AG10803 (cell line): ENCODE measurements at places on chromosomes 5 and 9.
A peak's percentile ranks its signal among the peaks of the same experiment; 100 is the strongest.

DNA sequence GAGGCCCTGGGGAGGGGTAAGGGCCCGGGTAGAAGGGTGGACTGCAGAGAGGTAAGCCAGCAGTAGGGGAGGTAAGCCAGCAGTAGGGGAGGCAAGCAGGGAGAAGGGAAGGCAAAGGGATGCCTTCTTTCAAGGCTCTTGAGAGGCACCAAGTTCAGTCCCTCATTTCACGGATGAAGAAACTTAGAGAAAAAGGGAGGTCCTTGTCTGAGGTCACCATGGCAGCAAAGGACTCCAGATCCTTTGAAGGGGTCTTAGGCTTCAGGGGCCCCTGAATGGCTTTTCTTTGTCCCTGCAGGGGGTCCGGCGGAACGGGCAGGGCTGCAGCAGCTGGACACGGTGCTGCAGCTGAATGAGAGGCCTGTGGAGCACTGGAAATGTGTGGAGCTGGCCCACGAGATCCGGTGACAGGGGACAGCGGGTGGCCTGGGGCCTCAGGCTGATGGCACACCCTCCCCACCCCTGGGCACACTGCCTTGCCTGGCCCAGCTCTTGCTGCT lies 42.6 kb downstream of the RGS3 start:
- DNase-seq: no peak

DNA sequence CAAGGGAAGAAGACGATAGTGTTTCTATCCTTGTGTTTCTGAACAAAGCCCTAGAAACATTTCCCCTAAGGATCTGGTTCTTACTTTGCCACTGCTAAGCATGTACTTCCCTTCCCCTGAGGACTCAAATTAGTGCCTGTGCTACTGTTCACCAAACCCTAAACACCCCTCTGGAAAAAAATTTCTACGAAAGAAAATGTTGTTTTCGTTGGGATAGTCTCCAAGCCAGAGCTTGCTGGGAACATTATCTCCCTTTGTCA lies 294.6 kb downstream of the BNC2 start:
- DNase-seq: no peak

GRCh38 chr9:88387552-88388202 lies 567 bp upstream of the SPIN1 start:
- peak; percentile 51 for DNase-seq

DNA sequence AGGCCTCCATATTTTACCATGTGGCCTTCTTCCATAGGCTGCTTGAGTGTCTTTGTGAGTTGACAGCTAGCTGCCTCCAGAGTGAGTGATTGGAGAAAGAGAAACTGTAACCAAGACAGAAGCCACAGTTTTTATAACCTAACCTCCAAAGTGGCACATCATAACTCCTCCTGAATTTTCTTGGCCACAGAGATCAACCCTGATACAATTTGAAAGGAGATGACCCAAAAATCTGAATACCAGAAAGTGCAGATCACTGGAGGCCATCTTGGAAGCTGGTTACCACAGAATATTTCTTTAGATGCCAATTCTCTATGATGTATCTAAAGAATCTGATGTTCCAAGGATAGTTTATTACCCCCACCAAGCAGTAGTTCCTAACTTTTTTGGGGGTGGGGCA lies 254.3 kb upstream of the PDE4D start:
- no peak for DNase-seq

DNA sequence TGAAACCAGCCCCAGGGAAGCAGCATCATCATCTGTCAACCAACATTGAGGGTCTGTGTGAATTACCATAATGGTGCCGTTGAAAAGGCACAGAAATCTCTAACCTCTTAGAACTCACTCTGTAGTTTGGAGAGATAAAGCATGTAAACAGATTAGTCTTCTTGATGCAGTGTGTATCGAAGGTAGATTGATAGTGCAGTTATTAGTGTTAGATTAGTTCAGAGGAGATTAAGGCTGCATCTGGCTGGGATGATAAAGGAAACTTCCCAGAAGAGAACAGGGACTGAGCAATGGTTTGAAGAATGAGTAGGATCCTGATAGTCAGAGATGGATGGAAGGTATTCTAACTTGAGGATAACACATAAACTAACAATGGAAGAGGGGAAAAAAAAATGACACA lies 651.5 kb downstream of the TLE1 start:
- DNase-seq: no peak

GRCh38 chr5:150206098-150206778 lies 16.4 kb downstream of the SLC6A7 start:
- no peak for DNase-seq

DNA sequence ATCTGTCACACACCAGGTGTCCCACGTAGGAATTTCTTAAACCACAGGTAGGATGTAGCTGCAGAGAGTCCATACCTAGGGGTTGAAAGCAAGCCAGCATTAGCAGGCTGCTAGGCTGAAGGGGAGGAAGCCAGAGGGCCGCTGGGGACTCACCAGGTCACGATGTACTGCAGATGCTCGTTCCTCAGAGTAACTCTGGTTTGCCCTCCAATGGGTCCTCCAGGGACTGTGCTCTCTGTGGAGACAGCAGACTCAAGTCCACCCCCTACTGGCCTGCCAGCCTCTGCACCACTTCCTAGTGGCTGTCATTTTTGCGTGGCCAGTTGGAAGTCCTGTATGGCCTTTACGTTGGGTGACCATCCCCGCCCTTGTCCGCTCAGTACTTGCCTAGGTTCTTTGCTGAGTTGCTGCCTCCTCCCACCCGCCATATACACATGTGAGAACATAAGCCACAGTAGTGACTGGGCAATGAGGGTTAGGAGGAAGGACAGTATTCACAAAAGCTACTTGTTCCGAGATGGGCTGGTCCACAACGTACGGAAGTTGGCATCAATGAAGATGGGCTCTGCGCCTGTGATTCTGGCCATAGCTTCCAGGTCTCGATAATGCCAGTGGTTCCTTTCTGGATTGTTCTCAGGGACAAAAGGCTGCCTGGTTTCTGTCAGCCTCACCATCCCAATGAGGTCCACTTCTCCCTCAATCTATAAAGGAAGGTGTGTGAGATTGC lies 4.1 kb downstream of the RPL7A start:
- peak; percentile 65 for DNase-seq
